Ovary (tissue), 10 donors: ENCODE measurements at places on chromosomes 7 and 10. TPM values are rescaled to one million over a fixed set of nuclear protein-coding genes. Genes with fewer than 3 reads are reported as not detected.

DNA sequence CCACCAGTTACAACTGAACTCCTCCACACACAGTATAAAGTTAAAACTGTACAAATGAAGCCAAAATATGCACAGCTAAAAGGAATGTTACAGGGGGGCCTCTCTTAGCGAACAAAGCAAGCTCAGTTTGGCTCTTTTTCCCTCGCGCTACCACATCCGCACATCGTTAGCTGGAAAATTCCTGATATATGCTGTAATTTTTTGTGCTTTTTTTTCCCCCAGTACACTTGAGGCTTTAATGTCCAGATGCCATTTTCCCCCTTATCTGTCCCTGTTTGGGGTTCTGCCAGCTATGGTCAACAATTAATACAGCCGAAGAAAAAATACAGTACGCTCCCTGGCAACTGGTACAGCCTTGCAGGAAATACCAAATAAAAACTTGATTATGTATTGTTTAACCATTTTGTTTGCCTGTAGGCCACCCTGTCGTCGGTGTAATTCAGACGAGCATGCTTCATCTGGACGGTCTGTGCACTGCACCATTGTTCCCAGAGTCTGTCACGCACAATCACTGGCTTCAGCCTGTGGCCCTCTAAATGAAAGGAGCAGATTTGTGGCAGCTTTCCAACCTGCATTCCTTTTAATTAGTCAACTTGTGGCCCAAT lies 108.1 kb upstream of the FAM133B start:
- H3K4me3 ChIP-seq = no peak overlapping the region
- DNase-seq = no peak
- no peaks in the 10 kb centered on the region for H3K36me3 ChIP-seq
- H3K27me3 ChIP-seq = no peaks in the 10 kb centered on the region
- no peak overlapping the region for H3K27ac ChIP-seq
- H3K4me1 ChIP-seq = peaks cover 5% of the 10 kb centered on the region

PHKG1 gene
- 1.1 TPM for total RNA-seq

DNA sequence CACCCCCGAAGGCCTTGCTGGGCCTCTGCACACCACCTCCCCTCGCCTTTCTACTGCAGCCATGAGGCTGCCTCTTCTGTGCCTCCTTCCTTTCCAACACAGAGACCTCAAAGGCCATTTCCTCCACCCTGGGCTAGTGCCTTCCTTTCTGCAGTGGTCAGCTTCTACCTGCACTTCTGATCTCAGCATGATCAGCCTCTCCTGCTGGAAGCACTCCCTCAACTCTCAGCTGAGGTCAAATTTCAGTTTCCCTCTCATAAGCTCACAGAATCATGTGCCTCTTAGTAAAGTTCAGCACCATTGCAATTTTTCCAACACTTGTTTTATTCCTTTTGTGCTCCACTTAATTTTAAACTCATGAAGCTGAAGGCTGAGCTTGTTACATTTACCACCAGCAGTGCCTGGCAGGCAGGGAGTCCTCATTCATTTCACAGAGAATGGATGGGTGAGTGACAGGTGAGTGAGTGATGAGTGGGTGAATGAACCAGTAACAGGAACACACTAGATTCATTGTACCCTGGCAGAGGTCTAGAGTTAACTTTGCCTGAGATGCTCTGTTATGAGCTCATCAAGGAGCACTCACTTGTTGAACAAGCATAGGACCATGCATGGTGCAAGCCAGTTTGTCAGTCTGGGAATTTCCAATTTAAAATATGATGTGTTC lies 124.0 kb upstream of the PRSS58 start:
- DNase-seq = no peak
- H3K4me1 ChIP-seq = no peaks in the 10 kb centered on the region
- no peaks in the 10 kb centered on the region for H3K27me3 ChIP-seq
- no peak overlapping the region for H3K27ac ChIP-seq
- H3K36me3 ChIP-seq = no peaks in the 10 kb centered on the region

GRCh38 chr10:95414844-95415485 lies 124.2 kb upstream of the PDLIM1 start:
- no peak for DNase-seq
- H3K4me3 ChIP-seq = no peak overlapping the region
- H3K27ac ChIP-seq = no peak overlapping the region
- H3K4me1 ChIP-seq = no peaks in the 10 kb centered on the region

GRCh38 chr7:50022451-50022850 lies 70.6 kb downstream of the ZPBP start:
- no peaks in the 10 kb centered on the region for H3K27me3 ChIP-seq
- no peaks in the 10 kb centered on the region for H3K36me3 ChIP-seq
- H3K4me3 ChIP-seq = no peak overlapping the region
- DNase-seq = no peak
- no peak overlapping the region for H3K27ac ChIP-seq

GRCh38 chr10:71269301-71270288 lies 49.5 kb upstream of the SLC29A3 start:
- no peak overlapping the region for H3K27ac ChIP-seq

BICC1 gene
- 29.2 TPM for total RNA-seq

DNA sequence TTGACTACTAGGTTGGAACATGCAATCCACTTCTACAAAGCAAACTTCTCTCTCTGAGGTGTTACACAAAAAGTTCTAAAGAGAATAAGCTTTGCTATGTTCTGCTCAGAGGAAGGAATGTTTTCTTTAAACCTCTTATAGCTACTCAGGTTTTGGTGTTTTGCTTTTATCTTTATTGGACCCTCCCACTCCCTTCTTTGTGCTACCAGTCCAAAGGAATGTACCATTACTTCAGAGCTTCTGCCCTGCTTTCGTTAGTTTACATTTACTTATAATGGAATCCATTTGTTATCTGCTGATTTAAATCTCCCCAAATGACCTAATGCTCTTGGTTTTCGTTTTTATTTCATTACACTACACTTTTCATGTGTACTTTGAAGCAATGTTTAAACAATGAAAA lies 154.9 kb downstream of the ATE1 start:
- no peaks in the 10 kb centered on the region for H3K36me3 ChIP-seq
- H3K27ac ChIP-seq = no peak overlapping the region
- no peak for DNase-seq
- peaks cover 2% of the 10 kb centered on the region for H3K4me1 ChIP-seq

GRCh38 chr7:99833289-99833877 lies 5.6 kb downstream of the CYP3A43 start:
- DNase-seq = peak; percentile 36
- no peaks in the 10 kb centered on the region for H3K36me3 ChIP-seq
- H3K27me3 ChIP-seq = no peaks in the 10 kb centered on the region
- H3K27ac ChIP-seq = no peak overlapping the region

FGFR2 gene
- 52.2 TPM for total RNA-seq

FAM25G gene
- total RNA-seq = not detected
